Mesangial cell (primary cell): ENCODE measurements at places on chromosomes 3 and 15. TPM values are rescaled to one million over a fixed set of nuclear protein-coding genes. Genes with fewer than 3 reads are reported as not detected.

Gene PATL2
- total RNA-seq, result 0.13 TPM in 1 of 2 replicates, not detected in the other

Gene CADM2
- total RNA-seq, result not detected in 2 replicates

Gene PXYLP1
- 5.4 and 15.8 TPM in 2 replicates for total RNA-seq

Gene UNC13C
- total RNA-seq, result 0.25 and 0.65 TPM in 2 replicates

Gene IL16
- not detected in 2 replicates for total RNA-seq

Gene ZBTB47
- total RNA-seq, result 9.5 and 19.5 TPM in 2 replicates
